A549 treated with DMSO at 1 μM for 4 hours (cell line): ENCODE measurements at places on chromosomes 6 and 20. TPM values are rescaled to one million over a fixed set of nuclear protein-coding genes. Genes with fewer than 3 reads are reported as not detected.

Gene DDX43
- not detected in 5 replicates for total RNA-seq

Gene C6orf132
- 1.1 to 1.3 TPM (median 1.3 TPM) in 5 replicates for total RNA-seq

Gene UFL1
- 7.1 to 11.7 TPM (median 9.7 TPM) in 5 replicates for total RNA-seq

Gene MCHR2
- not detected in 5 replicates for total RNA-seq

Gene ASIP
- not detected in 5 replicates for total RNA-seq

Gene TINAG
- not detected in 5 replicates for total RNA-seq

Gene GRM1
- total RNA-seq, result 0.02 to 0.04 TPM (median 0.03 TPM) in 4 of 5 replicates, not detected in the other

Gene XKR7
- total RNA-seq, result 0.01 to 0.04 TPM (median 0.02 TPM) in 5 replicates

Gene TUBB2B
- 11.3 to 14.6 TPM (median 13.3 TPM) in 5 replicates for total RNA-seq

Gene SLC22A1
- total RNA-seq, result 1.2 to 2.7 TPM (median 1.9 TPM) in 5 replicates

Gene DEFB129
- not detected in 5 replicates for total RNA-seq

Gene SRC
- 166 to 205 TPM (median 196 TPM) in 5 replicates for total RNA-seq

Gene RPS6KA2
- 0.07 to 0.26 TPM (median 0.19 TPM) in 5 replicates for total RNA-seq

Gene TGM3
- total RNA-seq, result 0.07 to 0.11 TPM (median 0.08 TPM) in 3 of 5 replicates, not detected in the others

Gene GDAP1L1
- total RNA-seq, result not detected in 5 replicates

Gene GABRR2
- 0.07 to 0.09 TPM (median 0.07 TPM) in 3 of 5 replicates, not detected in the others for total RNA-seq

Gene DST
- 58.4 to 72.0 TPM (median 67.8 TPM) in 5 replicates for total RNA-seq

Gene NOX3
- total RNA-seq, result not detected in 5 replicates

Gene RBPJL
- total RNA-seq, result not detected in 5 replicates

Gene CCR6
- 0.03 to 0.09 TPM in 2 of 5 replicates, not detected in the others for total RNA-seq

Gene AGPAT1
- 33.2 to 42.8 TPM (median 39.6 TPM) in 5 replicates for total RNA-seq

Gene GPANK1
- 10.7 to 15.4 TPM (median 12.2 TPM) in 5 replicates for total RNA-seq

Gene AGER
- total RNA-seq, result 1.4 to 2.3 TPM (median 2.1 TPM) in 5 replicates

Gene CALHM4
- total RNA-seq, result not detected in 5 replicates

Gene ARMC12
- 0.18 to 0.40 TPM (median 0.24 TPM) in 5 replicates for total RNA-seq

Gene LST1
- 0.20 to 0.26 TPM in 2 of 5 replicates, not detected in the others for total RNA-seq

Gene COL9A1
- total RNA-seq, result not detected in 5 replicates

Gene PRL
- not detected in 5 replicates for total RNA-seq

Gene MACROD2
- 0.44 to 1.6 TPM (median 0.68 TPM) in 5 replicates for total RNA-seq

Gene AKAP12
- 81.3 to 123 TPM (median 121 TPM) in 5 replicates for total RNA-seq

Gene NFKBIL1
- 9.6 to 12.9 TPM (median 11.4 TPM) in 5 replicates for total RNA-seq

Gene POU5F1
- 2.5 to 4.6 TPM (median 3.8 TPM) in 5 replicates for total RNA-seq

Gene DUSP15
- 0.61 to 1.5 TPM (median 0.91 TPM) in 5 replicates for total RNA-seq

Gene LINC00237
- not detected in 5 replicates for total RNA-seq

Gene F13A1
- not detected in 5 replicates for total RNA-seq

Gene ESF1
- total RNA-seq, result 23.6 to 30.2 TPM (median 24.9 TPM) in 5 replicates

Gene UNC5CL
- total RNA-seq, result 0.28 to 0.38 TPM (median 0.33 TPM) in 5 replicates

Gene ID4
- 1.2 to 2.4 TPM (median 1.9 TPM) in 5 replicates for total RNA-seq

Gene TULP4
- 5.9 to 9.6 TPM (median 9.2 TPM) in 5 replicates for total RNA-seq

Gene PTGIS
- total RNA-seq, result 0.05 to 0.08 TPM in 2 of 5 replicates, not detected in the others
